ENCODE measurements at places on chromosomes 13 and 19.

DNA sequence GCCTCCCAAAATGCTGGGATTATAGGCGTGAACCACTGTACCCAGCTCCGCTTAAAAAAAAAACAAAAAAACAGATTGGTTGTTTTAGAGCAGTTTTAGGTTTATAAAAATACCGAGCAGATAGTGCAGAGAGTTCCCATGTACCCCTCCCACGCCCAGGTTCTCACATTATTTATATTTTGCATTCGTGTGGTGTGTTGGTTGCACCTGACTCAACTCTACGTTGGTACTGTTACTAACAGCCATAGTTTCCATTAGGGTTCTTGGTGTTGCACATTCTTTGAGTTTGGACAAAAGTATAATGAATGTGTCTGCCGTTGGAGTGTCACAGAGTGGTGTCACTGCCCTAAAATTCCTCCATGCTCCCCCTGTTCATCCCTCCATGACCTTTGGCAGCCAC lies 29.1 kb downstream of the MYO9B start:
- DNase-seq, result no peak

- DNase-seq, result no peak
Observed at GRCh38 chr13:43799191-43799590, 12.4 kb upstream of the ENOX1 start.

GRCh38 chr19:29644210-29644609 lies 21.1 kb upstream of the PLEKHF1 start:
- DNase-seq, result no peak

DNA sequence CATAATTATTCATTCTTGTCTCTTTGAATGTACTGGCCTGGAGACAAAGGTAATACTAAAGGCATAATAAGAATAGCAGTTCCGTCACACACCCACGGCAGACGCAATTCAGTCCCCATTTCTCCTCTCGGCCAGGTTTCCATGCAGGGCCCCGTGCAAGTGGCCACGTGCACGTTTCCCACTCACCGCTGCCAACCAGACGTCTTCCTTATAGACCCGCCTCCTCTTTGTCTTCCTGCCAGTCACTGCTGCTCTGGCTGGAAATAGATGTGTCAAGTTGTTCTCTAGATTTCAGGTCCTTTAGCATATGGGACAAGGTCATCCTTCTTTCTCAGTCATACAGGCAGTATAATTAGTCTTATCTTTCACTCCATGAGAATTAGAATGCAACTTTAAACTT lies 204.3 kb downstream of the SUCLA2 start:
- no peak for DNase-seq

- DNase-seq, result no peak
Observed at GRCh38 chr13:51357928-51358595, 18.6 kb downstream of the SERPINE3 start.

- no peak for DNase-seq
Observed at GRCh38 chr19:50300814-50301606, 28.2 kb downstream of the KCNC3 start.

DNA sequence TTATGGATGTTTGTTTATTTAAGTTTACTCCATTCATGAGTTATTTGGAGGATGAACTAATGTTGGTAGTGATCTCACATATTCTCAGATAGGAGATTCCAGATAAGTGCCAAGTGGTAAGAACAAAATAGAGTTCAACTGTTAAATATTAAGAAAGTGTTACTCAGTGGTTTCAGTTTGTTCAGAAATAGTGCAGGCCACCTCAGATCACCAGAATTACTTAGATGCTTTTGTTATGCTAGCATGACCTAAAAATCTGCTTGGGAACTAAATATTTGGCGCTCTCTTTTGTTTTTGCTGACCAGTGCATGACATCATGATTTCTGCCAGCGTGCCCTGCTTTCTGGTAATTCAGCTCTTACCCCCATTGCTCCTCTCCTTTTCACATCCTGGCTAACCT lies 15.6 kb downstream of the CLDN10 start:
- DNase-seq, result no peak

- DNase-seq, result no peak
Observed at GRCh38 chr13:94140027-94140426, 339.5 kb downstream of the DCT start.

DNA sequence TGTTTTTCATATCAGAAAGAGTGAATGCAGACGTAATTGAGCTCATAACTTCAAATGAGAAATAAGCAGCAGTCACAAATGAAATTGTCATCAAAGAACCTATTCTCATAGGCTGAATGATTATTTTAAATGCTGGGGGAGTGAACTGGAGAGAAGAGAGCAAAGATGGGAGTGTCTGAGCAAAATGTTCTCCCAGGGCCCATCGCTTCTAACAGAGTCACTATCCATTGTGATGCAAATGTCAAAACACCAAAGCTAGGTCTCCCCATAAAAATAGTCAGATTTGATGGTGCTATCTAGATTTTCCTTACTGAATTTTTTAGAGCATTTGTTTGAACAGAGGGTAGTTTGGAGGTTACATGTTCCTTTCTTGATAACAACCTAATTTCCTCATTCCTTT lies 278.7 kb downstream of the PCDH9 start:
- DNase-seq, result no peak

GRCh38 chr13:102954350-102954749 lies 108.5 kb downstream of the ERCC5 start:
- no peak for DNase-seq

GRCh38 chr19:13262450-13262849 lies 112.2 kb downstream of the IER2 start:
- no peak for DNase-seq
